Fibroblast of upper back skin (primary cell): ENCODE measurements at places on chromosomes 5 and 9.

DNA sequence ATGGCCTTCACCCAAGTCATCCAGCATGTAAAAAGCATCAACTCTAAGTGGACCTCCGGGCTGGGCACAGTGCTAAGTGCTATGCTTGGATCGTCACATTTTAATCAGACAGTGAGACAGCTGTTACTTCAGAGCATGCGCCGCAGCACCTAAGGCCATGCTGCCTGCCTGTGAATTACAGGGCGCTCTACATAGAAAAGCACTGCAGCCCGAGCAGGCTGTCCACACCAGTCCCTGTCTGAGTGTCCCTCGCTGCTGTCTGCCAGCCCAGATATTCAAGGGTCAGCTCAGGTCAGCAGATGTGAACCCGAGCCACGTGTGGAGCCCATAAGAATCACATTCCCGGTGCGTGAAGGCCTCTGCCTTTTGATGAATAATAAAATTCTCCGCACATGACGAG, 37.1 kb downstream of the AK8 start:
- DNase-seq, result no peak

GRCh38 chr9:32554107-32554506, 1.7 kb upstream of the TOPORS start:
- no peak for DNase-seq

GRCh38 chr5:59835800-59836199, 57.7 kb downstream of the PDE4D start:
- DNase-seq, result no peak

GRCh38 chr9:15837079-15837679, 284.3 kb downstream of the CCDC171 start:
- DNase-seq, result peak; percentile 71

DNA sequence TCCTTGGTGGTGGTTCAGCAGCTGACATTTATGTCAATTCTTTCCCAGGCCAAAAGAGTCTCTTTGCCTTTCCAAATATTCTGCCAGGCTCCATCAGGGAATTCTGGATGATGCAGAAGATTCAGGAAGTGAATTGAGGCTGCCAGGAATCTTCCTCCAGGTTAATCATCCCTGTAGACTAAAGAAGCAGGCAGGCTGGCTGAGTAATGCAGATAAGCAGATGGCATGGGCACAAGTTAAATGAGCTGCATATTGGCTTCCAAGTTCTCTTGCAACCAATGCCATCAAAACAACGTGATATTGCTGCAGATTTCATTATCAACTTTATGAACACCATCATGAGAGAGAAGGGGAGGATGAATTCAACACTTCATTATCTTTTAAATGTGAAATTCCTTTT, 324.5 kb downstream of the KCNN2 start:
- DNase-seq, result no peak

DNA sequence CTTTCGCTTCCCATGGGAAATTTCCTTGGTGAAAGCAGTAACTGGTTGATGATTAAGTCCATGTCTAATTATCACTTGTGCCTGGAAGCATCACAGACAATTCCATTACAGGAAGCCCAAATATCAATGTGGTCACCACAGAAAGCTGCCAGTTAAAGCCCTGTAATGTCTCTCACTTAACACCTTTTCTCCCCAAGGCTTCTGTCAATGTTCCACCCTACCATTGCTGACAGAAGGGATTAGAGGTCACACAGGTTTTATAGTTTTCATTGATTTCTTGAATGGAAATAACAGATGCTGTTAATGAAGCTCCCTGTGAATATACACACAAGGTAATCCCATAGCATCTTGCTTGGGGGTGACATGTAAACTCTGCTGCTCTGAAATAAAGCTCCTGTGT, 279.2 kb downstream of the COX7C start:
- no peak for DNase-seq

DNA sequence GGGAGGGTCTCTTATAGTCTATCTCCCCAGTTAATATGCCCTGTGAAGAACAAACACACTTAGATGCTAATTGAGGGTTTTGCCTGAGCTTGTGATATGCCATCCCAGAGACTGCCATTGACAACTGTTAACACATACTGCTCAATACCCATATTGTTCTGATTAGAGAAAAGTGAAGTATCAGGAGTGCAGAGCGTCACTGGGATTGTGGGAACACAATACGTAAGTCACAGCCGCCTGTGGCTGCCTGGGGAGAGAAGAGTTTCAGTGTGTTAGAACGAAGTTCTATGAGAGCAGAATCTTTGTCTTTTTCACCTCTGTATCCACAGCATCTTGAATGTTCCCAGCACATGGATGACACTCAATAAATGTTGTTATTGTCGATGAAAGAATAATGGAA, 110.2 kb downstream of the MEF2C start:
- no peak for DNase-seq

- DNase-seq, result peak; percentile 96
These were observed 10.8 kb upstream of the ADRA1B start for GRCh38 chr5:159905496-159905895.

- DNase-seq, result no peak
These were observed 166.4 kb downstream of the PAM start for GRCh38 chr5:102921341-102922044.

- DNase-seq, result no peak
These were observed 17.4 kb downstream of the FBXW2 start for GRCh38 chr9:120775859-120776258.

DNA sequence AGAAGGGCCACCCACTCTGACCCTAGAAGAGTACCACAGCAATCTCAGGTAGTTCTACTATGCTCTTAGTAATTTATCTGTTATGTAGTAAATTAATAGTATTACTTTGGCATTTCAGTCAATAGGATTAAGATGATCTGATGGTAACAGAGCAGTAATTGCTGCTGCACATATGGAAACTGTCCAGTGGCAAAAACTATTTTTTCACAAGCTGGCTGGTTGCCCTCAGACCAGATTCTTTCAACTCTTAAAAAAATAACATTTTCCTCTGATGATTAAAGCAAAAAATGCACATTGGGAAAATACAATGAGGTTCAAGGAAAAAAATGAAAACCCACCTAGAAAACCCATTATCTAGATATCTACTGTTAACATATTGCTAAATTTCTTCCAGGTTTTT, 19.7 kb downstream of the GLRA1 start:
- peak; percentile 70 for DNase-seq

GRCh38 chr9:26551971-26552370, 340.6 kb downstream of the CAAP1 start:
- DNase-seq, result no peak

DNA sequence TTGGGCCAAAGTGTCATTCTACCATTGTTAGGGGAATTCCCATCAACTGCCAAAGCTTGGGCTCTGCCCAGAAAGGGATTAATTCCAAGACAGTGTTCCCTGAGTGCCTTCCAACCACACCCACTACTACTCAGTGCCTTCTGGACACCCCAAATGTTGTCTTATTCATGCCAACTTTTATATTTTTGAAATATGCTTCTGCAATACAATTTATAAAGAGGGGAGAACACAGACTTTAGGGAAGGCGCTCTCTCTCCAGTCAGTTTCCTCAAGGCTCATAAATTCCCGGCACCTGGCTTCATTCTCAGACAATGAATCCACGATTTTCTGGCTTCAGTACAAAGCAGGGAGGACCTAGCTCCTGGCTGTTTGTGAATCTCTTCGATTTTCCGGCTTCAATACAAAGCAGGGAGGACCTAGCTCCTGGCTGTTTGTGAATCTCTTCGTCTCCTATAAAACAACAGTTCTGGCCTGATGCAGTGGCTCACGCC, 120.1 kb upstream of the MYO10 start:
- DNase-seq, result peak; percentile 27

DNA sequence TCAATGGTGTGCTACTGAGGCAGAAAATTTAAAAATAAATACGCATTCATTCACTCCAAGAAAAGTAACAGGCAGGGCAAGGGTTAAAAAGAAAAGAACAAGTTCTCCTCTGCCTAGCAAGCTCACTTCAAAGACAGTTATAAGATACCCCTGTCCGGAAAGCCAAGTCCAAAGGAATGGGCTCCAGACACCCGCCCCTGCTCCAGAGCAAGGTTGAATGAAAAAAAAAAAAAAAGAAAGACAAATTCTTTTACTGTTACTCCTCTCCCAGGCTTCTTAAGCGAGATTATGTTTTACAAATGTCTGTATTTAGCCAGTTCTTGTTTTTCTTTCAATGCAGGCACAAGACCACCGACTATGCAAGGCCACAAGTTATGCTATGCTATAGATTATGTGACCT, 9.1 kb upstream of the ANXA2R start:
- peak; percentile 50 for DNase-seq

DNA sequence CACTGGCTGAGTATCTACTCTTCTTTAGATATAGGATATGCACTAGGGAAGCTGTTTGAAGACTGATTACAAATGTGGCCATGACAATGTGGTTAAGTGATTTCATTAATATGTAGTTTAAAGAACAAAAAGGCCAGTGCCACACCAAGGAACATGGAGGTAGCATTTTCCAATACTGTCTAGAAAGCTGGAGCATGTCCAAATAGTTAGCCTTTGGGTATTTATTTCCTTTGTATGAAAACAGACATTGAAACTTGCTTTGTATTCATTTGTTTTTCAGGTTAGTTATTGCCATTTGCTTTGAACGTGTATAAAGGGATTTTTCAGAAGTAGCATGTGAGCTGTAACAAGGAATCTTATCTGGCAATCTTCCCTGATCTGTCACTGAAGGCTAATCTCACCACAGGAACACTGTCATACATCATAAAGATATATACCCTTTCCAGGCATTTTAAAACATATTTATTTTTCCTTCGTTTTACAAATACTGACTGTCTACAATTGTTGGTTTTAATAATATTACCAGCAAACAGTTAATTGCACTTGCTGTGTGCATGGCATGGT, 93.4 kb downstream of the PLPPR1 start:
- DNase-seq, result no peak

DNA sequence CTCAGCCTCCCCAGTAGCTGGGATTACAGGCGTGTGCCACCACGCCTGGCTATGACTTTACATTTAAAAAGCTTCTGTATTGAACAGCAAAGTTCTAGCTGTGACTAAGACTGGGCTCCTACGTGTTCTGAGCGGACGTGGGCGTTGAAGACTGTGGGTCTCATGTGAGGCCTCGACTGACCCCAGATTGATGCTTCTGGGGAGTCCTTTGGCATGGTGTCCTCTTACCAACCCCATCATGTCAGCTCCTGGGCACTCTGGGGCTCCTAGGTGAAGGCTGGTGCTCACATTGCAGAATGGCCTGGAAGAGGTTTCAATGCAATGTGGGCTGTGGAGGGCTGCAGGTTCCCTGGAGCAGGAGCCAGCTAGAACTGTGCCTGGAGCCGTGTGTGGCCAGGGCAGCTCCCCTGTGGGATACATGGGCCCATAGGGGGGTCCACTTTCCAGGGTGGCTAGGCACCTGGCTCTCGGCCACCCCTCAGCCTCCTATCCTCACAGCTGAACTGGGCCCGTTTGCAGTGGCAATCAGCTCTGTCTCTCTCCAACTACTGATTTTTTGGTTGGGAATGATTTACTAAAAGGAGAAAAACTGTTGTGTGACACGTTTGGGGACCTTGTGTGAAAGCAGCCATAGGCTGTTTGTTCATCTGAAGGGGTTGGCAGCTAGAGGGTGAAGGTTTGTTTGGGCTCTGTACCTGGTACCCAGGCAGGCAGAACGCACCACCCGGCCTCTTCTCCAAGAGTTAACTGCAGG, 29.7 kb downstream of the SLC25A25 start:
- DNase-seq, result no peak

DNA sequence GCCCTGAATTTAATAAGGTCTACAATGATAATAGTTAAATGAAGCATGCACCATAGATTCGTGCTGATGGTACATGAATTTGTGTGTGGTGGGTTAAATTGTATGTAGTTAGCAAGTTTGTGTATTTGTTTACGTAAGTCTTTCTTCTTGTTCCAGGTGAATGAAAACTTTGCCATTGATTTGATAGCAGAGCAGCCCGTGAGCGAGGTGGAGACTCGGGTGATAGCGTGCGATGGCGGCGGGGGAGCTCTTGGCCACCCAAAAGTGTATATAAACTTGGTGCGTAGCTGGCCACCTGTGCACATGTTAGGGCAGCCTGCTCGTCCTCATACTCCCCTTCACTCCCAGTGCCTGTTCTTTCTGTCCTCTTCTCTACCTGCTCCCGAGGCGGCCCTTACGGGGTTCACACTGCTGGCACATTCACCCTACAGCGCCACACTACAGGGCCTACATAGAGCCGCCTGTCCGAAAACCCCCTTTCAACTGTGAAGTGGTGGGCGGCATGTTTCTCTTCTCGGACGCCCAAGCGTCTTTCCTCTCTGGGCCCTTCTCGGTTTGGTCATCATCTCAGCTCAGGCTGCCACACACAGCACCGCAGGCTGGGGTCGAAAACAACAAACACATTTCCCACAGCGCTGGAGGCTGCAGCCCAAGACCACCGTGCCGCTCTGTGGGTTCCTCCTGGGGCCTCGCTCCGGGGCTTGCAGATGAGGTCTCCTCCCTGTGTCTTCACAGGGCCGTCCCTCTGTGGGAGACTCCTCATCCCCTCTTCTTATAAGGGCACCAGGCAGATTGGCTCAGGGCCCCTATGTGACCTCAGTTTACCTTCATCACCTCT, 13.2 kb downstream of the NDUFS6 start:
- DNase-seq, result no peak
